IMR-90 (cell line): ENCODE measurements at places on chromosomes 5 and 9. TPM values are rescaled to one million over a fixed set of nuclear protein-coding genes. Genes with fewer than 3 reads are reported as not detected.

SLC6A7 gene
- total RNA-seq: under 0.01 TPM in 1 of 2 replicates, not detected in the other

TMEM252 gene
- total RNA-seq: not detected in 2 replicates

OR1J2 gene
- total RNA-seq: not detected in 2 replicates

HBEGF gene
- total RNA-seq: 18.8 and 26.9 TPM in 2 replicates

SLC34A3 gene
- total RNA-seq: not detected in 2 replicates

SPATA6L gene
- 0.18 and 0.28 TPM in 2 replicates for total RNA-seq

ROR2 gene
- total RNA-seq: 2.2 and 2.3 TPM in 2 replicates

MUSK gene
- under 0.01 and 0.18 TPM in 2 replicates for total RNA-seq

PTPN3 gene
- 0.72 and 0.83 TPM in 2 replicates for total RNA-seq

SPINK6 gene
- total RNA-seq: not detected in 2 replicates
